Activated B cell treated with CpG ODN at 0.5 μM for 24 hours (primary cell): ENCODE measurements at places on chromosomes 3 and 15. TPM values are rescaled to one million over a fixed set of nuclear protein-coding genes. Genes with fewer than 3 reads are reported as not detected.

DNA sequence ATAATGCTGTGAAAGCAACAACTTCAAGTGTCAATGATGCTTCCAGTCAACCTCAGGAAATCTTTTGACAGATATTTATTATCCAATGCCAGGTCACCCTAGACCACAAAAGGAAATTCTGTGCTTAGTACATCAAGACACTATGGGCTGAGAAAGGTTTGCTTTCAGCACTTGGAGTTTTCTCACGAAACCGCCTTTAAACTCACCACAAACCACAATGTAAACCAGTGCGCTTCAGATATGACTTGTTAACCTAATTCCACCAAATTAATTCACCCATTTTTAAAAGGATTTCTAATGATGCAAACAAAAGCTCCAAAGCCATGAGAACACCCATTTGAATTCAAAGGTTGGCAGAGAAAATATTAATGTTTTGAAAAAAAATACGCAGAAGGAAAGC, 292.9 kb upstream of the NR2F2 start:
- no peak for DNase-seq
- no peak overlapping the region for H3K27ac ChIP-seq
- H3K4me3 ChIP-seq = no peak overlapping the region
- no peaks in the 10 kb centered on the region for H3K36me3 ChIP-seq
- peaks cover 1% of the 10 kb centered on the region for H3K27me3 ChIP-seq

GRCh38 chr3:138673641-138674530, 65.3 kb downstream of the FAIM start:
- no peak overlapping the region for H3K27ac ChIP-seq
- H3K4me3 ChIP-seq = no peak overlapping the region
- peaks cover 55% of the 10 kb centered on the region for H3K36me3 ChIP-seq
- no peaks in the 10 kb centered on the region for H3K27me3 ChIP-seq
- H3K4me1 ChIP-seq = no peaks in the 10 kb centered on the region
- no peak for DNase-seq

- no peak overlapping the region for H3K27ac ChIP-seq
- H3K27me3 ChIP-seq = no peaks in the 10 kb centered on the region
- peaks cover 23% of the 10 kb centered on the region for H3K4me1 ChIP-seq
- DNase-seq = no peak
- no peak overlapping the region for H3K4me3 ChIP-seq
These were observed 29.5 kb downstream of the SIAH2 start for GRCh38 chr3:150733373-150733935.

DNA sequence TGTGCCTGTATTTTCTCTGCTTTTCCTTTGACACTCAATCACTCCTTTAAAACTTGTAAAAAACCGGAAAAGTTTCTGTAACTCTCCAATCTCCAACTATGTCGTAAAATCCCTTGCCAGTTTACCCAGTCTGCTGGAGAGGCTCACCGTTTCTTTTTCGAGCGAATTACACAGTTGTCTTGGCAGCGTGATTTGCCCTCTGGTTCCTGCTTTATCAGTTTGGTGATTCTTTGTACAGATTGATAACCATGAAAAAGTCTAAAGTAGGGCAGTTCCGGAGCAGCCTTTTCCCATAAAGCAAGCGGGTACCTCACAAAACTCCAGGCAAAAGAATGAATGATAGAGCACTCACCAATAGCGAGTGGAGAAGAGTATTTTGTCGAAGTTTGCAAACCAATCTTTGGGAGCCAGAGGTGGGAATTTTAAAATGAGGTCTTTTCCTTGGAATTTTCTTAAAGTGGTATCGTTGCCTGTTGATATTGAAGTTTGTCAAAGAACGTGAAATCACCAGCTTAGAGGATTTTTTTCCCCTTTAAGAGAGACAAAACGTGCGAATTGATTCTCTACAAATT, at the start of gene TTC23:
Gene TTC23 (minus strand): TSS at position 312 of the 572 bp plus-strand sequence. CDS start 20,869 bp downstream, outside the sequence.
- H3K36me3 ChIP-seq = no peaks in the 10 kb centered on the region
- DNase-seq = no peak
- H3K4me3 ChIP-seq = peak within 1 kb of the TSS; percentile 91
- no peaks in the 10 kb centered on the region for H3K27me3 ChIP-seq
- H3K4me1 ChIP-seq = peaks cover 29% of the 10 kb centered on the region

DNA sequence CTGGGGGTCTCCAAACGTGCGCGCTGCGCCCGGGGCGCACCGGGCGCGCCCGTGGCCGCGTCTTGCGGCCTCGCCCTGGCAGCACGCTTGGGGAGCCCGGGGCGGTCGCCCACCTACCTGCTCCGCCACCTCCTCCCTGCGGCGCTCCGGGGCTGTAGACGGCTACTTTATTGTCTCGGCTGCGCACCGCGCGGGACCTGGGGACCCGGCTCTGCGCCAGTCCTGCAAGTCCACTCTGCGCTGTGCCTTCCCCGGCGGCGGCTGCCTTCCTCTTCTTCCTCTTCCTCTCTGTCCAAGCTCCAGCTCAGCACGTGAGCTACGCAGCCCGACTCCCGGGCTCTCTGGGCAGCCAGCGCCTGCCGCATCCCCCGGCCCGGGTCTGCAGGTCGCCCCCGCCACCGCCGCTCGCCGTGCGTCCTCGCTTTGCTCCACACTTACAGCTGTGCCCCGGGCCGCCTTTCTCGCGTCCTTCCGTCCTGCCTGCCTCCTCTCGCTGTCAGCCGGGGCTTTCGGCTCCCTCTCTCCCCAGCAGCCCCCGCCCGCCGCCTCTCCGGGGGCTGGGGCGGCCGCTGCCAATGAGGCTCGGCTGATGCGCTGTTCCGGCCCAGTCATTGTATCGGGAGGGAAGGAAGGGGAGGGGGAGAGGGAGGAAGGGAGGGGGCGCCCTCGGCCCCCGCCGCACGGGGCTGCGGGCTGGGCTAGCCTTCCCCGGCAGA, 156.4 kb upstream of the FRMD4B start:
- no peak for DNase-seq
- peaks cover 29% of the 10 kb centered on the region for H3K27me3 ChIP-seq
- no peak overlapping the region for H3K27ac ChIP-seq
- no peaks in the 10 kb centered on the region for H3K4me1 ChIP-seq
- no peaks in the 10 kb centered on the region for H3K36me3 ChIP-seq

- H3K36me3 ChIP-seq = no peaks in the 10 kb centered on the region
- H3K27me3 ChIP-seq = peaks cover 2% of the 10 kb centered on the region
These were observed 225.0 kb upstream of the PROK2 start for GRCh38 chr3:72009851-72010443.

- no peak overlapping the region for H3K4me3 ChIP-seq
- DNase-seq = no peak
- H3K27me3 ChIP-seq = no peaks in the 10 kb centered on the region
- no peaks in the 10 kb centered on the region for H3K36me3 ChIP-seq
- no peaks in the 10 kb centered on the region for H3K4me1 ChIP-seq
These were observed 250.9 kb upstream of the IGF1R start for GRCh38 chr15:98397419-98397818.

DNA sequence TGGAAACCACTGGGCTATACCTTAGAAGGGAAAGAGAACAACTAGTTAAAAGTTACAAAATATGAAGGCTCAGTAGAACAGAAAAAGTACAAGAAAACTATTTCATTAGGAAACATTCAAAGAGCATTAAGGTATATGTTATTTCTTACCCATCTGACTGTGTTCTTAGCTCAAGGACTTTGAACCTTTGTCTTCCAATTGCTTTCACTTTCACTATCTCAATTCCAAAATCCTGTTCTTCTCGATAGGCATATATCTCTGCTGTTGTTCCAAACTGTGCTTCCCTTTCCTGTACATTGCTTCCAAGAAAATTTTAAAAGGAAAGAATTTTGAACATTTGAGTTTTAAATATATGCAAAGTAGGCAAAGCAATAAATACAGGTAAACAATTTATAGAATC, 6.9 kb downstream of the CRBN start:
- DNase-seq = no peak
- peaks cover 68% of the 10 kb centered on the region for H3K36me3 ChIP-seq
- no peak overlapping the region for H3K27ac ChIP-seq
- peaks cover 45% of the 10 kb centered on the region for H3K4me1 ChIP-seq
- H3K4me3 ChIP-seq = no peak overlapping the region

DNA sequence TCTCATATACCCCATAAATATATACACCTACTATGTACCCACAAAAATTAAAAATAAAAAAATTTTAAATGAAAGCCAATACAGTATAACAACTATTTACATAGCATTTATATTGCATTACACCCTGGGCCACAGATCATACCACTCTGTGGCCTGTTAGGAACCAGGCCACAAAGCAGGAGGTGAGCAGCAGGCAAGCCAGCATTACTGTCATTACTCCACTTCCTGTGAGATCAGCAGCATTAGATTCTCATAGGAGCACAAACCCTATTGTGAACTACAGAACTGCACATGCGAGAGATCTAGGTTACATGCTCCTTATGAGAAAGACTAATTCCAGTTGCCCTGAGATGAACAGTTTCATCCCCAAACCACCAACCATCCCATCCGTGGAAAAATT, 17.4 kb downstream of the FILIP1L start:
- peaks cover 3% of the 10 kb centered on the region for H3K36me3 ChIP-seq
- no peak for DNase-seq
- H3K27me3 ChIP-seq = no peaks in the 10 kb centered on the region
- H3K27ac ChIP-seq = no peak overlapping the region
- H3K4me3 ChIP-seq = no peak overlapping the region

GRCh38 chr3:115657168-115657567, 33.9 kb downstream of the GAP43 start:
- H3K4me3 ChIP-seq = peak overlapping the region; percentile 75
- DNase-seq = no peak
- H3K27me3 ChIP-seq = no peaks in the 10 kb centered on the region
- peaks cover 2% of the 10 kb centered on the region for H3K36me3 ChIP-seq
- H3K4me1 ChIP-seq = peaks cover 52% of the 10 kb centered on the region

DNA sequence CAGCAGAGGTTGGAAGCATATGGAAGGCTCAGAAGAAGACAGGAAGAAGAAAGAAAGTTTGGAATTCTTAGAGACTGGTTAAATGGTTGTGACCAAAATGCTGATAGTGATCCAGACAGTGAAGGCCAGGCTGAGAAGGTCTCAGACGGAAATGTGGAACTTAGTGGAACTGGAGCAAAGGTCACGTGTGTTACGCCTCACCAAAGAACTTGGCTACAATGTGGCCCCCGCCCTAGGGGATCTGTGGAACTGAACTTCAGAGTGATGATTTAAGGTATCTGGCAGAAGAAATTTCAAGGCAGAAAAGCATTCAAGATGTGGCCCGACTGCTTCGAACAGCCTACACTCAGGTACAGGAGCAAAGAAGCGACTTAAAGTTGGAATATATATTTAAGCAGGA, 83.1 kb downstream of the MYO5A start:
- no peaks in the 10 kb centered on the region for H3K36me3 ChIP-seq
- H3K27me3 ChIP-seq = no peaks in the 10 kb centered on the region
- no peak overlapping the region for H3K4me3 ChIP-seq
- DNase-seq = no peak
- H3K4me1 ChIP-seq = peaks cover 44% of the 10 kb centered on the region

DNA sequence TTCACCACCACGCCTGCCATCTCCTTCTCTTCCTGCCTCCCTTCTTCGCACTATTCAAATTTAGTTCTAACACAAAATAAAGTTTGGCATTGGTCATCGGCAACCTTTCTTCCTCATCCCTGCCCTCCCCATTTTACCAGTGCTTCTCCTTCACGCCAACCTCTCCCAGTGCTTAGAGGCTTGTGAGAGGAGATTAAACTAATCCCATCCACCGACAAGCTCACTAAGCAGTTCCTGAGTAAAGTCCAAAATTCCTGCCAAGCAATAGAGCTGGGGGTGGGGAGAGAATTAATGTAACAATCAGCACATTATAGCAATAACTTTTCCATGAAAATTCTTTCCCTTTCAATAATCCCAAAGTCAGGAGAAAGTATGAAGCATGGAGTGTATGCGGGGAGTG, 157.4 kb upstream of the GMNC start:
- no peaks in the 10 kb centered on the region for H3K36me3 ChIP-seq
- no peak overlapping the region for H3K4me3 ChIP-seq
- H3K27me3 ChIP-seq = peaks cover 8% of the 10 kb centered on the region
- no peak for DNase-seq

DNA sequence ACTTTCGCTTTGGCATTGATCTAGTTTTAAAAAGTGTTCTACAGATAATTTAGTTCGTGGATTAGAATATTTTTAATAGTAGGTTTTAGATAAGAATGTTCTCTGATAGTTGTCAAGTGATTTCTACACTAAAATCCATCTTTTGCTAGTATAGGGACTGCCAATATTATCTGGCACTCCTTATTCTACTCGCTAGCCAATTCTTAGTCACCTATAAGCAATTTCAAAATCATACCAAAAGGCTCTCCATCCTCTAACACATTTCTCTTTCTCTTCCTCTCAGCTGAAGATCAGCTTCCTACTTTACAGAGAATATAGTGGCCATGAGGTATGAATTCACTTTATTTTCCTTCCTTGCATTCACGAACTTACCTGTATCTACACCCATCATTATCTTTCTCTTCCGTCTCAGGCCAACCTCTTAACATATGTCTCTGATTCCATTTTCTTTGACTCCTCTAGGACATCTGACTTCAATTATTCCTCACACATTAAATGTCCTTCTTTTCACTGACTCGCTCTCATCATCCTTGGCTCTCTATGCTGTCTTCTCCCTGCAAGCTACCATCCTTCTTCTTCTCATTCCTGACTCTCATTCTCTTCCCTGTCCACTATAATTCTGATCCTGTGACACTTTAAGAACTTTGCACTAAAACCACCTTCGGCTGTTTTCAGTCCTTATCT, 35.5 kb downstream of the C3orf80 start:
- H3K27ac ChIP-seq = no peak overlapping the region

DNA sequence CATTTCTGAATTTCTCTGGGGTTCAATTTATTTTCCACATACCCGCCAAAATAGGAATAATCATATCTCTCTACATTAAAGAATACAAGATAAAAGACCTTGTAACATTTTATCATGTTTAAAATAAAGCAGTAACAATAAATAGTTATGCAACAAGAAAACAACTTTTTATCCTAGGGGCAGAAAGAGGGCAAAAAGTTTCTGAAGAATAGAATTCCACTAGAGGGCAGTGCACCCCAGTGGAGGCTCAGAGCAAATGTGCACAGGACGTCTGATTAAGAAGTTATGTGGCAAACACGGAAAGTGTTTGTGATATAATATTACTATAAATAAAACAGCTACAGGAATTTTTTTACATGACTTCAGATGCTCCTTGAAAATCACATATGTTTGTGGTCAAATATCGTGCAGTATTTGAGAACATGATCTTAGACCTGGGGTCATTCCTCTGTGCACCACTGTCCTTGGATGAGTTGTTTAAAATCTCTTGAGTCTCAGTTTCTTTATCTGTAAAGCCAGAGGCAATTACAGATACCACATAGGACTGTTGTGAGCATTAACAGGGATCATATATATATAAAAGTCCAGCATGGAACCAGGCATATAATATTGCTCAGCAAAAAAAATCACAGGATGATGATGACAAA, 13.2 kb upstream of the PIK3R4 start:
- peaks cover 12% of the 10 kb centered on the region for H3K27me3 ChIP-seq
- DNase-seq = no peak
- H3K4me3 ChIP-seq = no peak overlapping the region
- no peaks in the 10 kb centered on the region for H3K4me1 ChIP-seq

GRCh38 chr3:80542456-80542855, 774.7 kb upstream of the ROBO1 start:
- no peak for DNase-seq
- H3K36me3 ChIP-seq = no peaks in the 10 kb centered on the region
- H3K4me1 ChIP-seq = no peaks in the 10 kb centered on the region
- H3K27ac ChIP-seq = no peak overlapping the region

GRCh38 chr3:66525771-66526170, 24.9 kb upstream of the LRIG1 start:
- peaks cover 23% of the 10 kb centered on the region for H3K27me3 ChIP-seq
- H3K36me3 ChIP-seq = no peaks in the 10 kb centered on the region
- DNase-seq = no peak
- H3K4me3 ChIP-seq = no peak overlapping the region

The NRG4 gene
- 0.61 and 0.93 TPM in 2 replicates for total RNA-seq

The UBE2E2 gene
- total RNA-seq = 47.0 and 48.5 TPM in 2 replicates

The PPM1L gene
- 5.8 and 6.6 TPM in 2 replicates for total RNA-seq

The AMT gene
- 7.0 and 7.3 TPM in 2 replicates for total RNA-seq

The HAUS2 gene
- total RNA-seq = 18.2 and 20.8 TPM in 2 replicates

The SH3BP5 gene
- 60.5 and 66.0 TPM in 2 replicates for total RNA-seq

The GABRB3 gene
- total RNA-seq = not detected in 2 replicates
